ENCODE measurements at places on chromosomes 1 and 21. TPM values are rescaled to one million over a fixed set of nuclear protein-coding genes. Genes with fewer than 3 reads are reported as not detected.

OLFM3 gene
- 0.99 TPM for total RNA-seq

HSPG2 gene
- total RNA-seq: 761 TPM

CFHR3 gene
- 0.36 TPM for total RNA-seq

S100A7A gene
- total RNA-seq: not detected

MTARC2 gene
- total RNA-seq: 11.4 TPM

PDZK1 gene
- total RNA-seq: not detected

ERVH48-1 gene
- not detected for total RNA-seq

ANXA9 gene
- 0.36 TPM for total RNA-seq

PPOX gene
- total RNA-seq: 20.0 TPM

HLX gene
- total RNA-seq: 36.7 TPM

CLCA1 gene
- total RNA-seq: not detected

CELA3B gene
- total RNA-seq: not detected

SPATA1 gene
- 0.41 TPM for total RNA-seq

NR1I3 gene
- total RNA-seq: not detected

C1orf94 gene
- not detected for total RNA-seq

UBXN10 gene
- total RNA-seq: 24.0 TPM

PAPPA2 gene
- total RNA-seq: 1.4 TPM

FAF1 gene
- total RNA-seq: 53.9 TPM

Data from sigmoid colon (tissue), 7 donors.